ENCODE measurements at places on chromosomes 1 and 21.
A peak's percentile ranks its signal among the peaks of the same experiment; 100 is the strongest.

DNA sequence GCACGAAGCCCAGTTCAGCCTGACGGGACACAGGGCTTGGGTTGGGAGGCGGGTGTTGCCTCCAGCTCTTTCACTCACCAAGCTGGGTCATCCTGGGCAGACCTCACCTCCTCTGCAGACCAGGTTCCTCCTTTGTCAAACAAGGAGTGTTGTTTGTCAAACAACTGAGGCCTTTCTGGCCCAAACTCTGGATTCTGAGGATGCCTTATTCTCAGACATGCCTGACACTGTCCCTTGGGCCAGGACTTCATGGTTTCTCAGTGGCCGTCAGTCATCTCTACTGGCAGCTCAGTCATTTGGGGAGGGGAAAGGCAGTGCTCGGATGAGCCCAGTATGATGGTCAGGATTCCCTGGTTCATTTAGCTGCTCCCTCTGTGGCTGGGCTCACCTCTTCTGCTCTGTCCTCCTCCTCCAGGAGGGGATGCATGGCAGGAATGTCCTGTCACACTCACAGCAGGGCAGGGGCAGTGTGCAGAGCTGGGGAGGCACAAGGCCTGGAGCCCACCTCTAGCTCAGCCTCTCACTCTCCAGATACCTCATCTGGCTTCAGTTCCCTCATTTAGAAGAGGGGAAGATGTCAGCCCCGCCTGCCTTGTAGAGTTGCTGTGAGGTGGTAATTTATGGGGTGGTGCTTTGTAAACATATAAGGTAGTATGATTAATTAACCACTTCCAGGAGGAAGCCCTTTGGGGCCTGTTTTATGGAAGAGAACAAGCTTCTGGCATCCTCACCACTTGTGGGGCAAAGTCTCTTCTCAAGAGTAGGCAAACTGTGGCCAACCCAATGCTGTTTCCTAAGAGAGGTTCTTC lies 20.6 kb downstream of the SLC2A1 start:
- no peak for DNase-seq

- peak; percentile 90 for DNase-seq
Measured at GRCh38 chr1:2046174-2046917, 3.9 kb upstream of the PRKCZ start.

DNA sequence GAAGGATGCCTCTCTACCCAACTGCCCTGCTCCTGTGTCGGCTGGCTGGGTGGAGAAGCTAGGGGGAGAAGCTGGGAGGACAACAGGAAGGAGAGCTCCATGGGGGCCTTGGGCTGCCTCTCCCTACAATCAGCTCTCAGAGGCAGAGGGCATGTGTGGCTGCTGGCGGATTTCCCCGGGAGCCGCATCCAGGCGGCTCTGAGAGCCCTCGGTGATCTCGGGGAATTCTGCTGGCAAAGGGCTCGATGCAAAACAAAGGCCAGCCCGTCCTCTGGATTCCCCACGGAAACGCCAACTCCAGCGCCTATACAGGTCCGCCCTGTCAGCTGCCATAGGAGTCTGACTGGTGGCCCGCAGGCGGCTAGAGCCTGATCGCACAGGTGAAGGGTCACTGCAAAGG lies 26.4 kb upstream of the EVA1B start:
- no peak for DNase-seq

- no peak for DNase-seq
Measured at GRCh38 chr1:185957441-185958363, 223.5 kb downstream of the HMCN1 start.

DNA sequence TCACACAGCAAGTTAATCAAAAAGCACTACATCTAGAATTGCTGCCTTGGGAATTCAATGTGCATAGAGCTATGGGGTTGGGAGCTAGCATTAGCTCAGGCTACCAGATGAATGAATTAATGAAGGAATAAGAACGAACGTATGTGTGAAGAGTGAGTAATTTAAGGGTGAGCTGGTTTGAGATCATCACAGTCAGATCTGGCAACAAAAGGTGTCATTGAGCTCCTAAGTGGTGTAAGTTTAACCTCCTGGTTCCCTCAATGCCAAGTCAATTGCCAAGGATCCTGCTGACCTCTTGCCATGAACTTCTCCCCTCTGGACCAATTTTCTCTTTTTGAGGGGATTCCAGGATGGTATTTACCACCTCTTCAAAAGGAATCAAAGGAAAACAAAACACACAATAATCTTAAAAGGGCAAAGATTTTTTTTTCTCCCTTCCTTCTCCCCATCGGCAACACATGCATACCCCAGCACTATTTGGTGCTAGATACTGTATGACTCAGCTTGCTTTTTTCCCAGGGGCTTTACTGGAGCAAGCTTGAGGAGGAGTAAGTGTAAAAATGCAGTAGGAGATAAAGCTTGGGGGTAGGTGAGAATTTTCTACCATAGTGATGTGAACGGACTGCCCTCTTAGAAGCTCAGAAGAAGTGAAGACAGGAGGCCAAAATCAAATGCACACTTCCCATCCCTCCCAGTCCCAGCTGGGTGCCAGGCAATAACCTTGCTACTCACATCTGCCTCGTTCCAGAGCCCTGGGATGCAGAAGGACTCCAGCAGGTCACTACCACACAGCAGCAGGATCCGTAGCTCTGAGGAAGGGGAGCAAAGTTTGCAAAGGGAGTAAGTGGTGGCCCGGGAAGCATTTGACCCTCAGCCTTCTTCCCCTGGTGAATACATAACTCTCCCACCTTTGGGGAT lies 92.0 kb downstream of the LAMC2 start:
- no peak for DNase-seq

GRCh38 chr1:159141584-159142390 lies 29.6 kb upstream of the CADM3 start:
- DNase-seq: no peak

- DNase-seq: peak; percentile 57
Measured at GRCh38 chr1:46582972-46583371, 21.1 kb downstream of the MKNK1 start.

- DNase-seq: no peak
Measured at GRCh38 chr1:101086783-101087182, 61.2 kb upstream of the DPH5 start.

DNA sequence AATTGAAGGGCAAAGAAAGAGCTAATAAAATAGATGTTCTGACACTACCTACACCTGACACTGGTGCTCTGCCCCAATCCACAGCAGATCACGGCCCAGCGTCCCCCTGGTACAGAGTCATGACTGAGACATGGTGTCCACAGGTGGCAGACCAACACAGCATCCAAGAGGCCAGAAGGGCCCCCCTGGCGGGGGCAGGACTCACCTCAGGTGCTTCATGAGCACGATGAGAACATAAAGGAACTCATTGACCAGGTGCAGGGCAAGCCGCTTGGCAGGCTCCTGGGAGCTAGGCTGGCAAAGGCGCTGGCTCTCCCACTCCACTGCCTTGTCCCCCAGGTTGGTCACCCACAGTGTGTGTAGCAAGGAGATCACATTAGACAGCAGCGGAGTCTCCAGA lies 20.4 kb downstream of the MRAP start:
- DNase-seq: peak; percentile 51

GRCh38 chr1:94736549-94736948 lies 83.6 kb upstream of the SLC44A3 start:
- no peak for DNase-seq

DNA sequence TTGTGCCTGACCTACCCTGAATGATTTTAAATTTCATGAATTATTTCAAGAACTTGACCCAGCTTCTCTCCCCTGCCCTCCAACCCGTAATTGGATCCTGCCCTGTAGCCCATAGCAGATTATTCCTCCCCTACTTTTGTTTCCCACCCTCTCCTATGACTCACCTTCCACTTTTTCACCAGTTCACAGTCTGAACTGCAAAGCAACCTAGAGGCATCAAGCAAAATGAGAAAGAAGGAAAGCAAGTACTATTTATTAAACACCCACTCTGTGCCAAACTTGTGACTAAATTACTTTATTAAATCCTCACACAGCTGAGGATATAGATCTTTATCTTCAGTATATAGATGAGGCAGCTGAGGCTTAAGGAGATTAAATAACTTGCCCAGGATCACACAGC lies 20.7 kb upstream of the IKBKE start:
- DNase-seq: no peak

GRCh38 chr1:26168410-26169197 lies at the start of gene C1orf232:
Gene C1orf232 (minus strand): TSS chr1:26168963. CDS start chr1:26168499, 464 bp downstream.
- no peak for DNase-seq

GRCh38 chr21:23384679-23385078 lies 2222.6 kb downstream of the MRPL39 start:
- no peak for DNase-seq

DNA sequence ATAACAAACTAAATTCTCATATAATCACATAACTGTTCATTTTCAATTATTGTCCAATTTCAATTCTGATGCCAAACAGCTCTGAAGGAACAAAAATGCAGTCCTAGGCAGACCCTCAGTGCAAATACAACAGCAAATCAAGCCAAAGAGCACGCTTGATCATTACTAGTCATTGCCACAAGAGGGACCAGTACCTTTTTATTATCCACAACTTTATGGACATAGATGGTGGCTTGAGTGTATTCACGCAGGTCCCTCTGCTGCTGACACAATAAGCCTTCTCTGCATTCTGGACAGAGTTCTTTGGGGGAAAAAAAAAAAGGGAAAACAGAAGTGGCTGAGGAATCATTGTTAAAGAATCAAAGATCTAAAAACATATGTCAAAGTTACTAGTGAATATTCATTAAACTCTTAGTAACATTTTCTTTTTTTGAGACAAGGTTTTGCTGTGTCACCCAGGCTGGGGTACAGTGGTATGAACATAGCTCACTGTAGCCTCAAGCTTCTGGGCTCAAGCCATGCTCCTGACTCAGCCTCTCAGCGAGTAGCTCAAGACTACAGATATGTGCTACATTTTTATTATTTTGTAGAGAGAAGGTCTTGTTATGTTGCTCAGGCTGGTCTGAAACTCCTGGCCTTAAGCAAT lies 34.3 kb upstream of the RAP1GAP start:
- no peak for DNase-seq

DNA sequence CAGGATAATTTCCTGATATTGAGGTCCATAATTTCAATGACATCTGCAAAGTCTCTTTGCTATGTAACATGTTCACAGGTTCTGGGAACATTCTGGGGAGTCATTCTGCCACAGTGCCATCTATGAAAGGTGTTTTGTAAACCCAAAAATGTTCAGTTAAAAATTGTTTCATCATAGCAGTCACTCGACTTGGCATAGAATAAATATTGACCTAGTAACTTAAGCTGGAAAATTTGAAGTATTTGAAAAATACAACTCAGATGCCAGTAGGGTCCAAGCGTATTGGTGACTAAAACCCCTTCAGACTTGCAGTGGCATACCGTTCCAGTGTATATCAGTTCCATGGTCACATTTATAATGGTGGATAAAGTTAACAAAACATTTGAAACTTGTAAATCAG lies 6.8 kb downstream of the DESI2 start:
- no peak for DNase-seq

- DNase-seq: no peak
Measured at GRCh38 chr1:51414811-51415210, 84.4 kb upstream of the TTC39A start.

DNA sequence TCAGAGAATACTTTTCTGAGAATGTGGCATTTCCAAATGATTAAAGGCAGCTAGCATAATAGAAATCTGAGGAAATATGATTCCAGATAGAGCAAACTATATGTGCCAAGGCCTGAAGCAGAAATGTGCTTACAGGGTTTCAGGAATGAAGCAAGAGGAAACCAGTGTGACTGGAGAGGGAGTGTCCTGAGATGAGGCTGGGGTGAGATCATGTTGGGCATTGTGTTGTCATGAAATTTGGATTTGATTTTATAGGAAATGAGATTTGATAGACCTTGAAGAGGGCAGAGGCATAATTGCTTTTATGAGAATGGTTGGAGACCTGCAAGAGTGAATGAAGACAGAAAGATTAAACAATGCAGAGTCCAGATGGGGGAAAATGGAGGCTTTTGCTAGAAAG lies 338.1 kb upstream of the SNX7 start:
- DNase-seq: peak; percentile 25

- DNase-seq: no peak
Measured at GRCh38 chr1:90381598-90381997, 335.5 kb downstream of the BARHL2 start.

DNA sequence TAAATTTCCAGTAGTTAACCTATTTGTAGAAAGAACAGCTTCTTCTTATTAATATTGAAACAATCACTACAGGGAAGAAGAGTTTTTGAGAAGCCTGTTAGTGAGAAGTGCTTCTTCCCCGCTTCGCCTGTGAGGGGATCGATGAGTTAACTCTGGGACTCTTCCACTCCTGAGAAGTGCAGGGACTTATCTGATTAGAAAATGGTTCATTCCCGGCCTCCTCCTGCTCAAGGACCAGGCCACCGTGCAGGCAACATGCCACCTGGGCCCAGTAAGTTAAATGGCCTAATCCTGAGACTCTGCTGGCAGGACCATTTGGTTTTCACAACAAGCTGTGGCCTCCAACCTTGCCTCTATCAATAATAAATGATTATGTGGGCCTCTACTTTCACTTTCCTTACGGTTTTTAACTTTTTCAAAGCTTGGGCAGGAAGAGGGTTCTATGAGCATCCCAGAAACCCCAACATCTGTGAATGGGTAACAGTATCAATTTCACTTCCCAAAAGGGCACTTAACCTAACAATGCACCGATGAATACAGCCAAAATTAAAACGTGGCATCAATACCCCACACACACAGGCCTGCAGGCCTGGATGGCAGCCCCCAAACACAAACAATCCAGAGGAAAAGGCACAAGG lies 33.1 kb downstream of the SIPA1L2 start:
- DNase-seq: no peak

GRCh38 chr1:67777016-67777415 lies 56.3 kb downstream of the GNG12 start:
- DNase-seq: no peak

GRCh38 chr1:145936247-145936646 lies 9.0 kb upstream of the RBM8A start:
- DNase-seq: no peak

- DNase-seq: no peak
Measured at GRCh38 chr1:31725134-31725533, 21.3 kb upstream of the COL16A1 start.

DNA sequence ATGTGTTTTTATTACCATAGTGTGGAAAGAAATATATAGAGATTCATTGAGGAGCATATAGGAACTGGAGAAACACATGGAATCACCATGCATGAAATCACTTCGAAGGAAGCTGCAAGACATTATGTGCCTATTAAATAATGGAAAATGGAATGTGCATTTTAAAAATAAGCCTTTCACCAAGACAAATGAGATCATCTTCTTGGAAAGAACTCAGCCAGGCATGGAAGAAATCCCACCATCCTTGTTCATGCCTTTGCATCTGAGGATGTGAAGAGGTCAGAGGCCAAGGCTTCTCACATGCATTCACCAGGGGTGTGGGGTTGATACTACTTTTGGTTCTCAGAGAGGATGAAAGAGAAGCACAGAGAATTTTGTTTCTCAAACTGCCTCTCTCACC lies 50.0 kb downstream of the C1orf198 start:
- DNase-seq: no peak

DNA sequence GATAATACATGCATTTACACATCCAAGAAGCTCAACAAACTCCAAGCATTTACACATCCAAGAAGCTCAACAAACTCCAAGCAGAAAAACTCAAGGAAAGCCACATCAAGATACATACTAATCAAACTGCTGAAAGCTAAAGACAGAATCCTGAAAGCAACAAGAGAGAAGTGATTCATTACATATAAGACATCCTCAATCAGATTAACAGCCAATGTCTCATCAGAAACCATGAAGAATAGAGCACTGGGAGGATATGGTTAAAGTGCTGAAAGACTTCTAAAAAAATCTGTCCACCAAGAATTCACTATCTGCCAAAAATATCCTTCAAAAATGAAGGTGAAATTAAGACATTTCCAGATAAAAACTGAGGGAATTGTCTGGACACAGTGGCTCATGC lies 45.7 kb upstream of the BATF3 start:
- DNase-seq: no peak

Measured in upper lobe of left lung (tissue), 6 donors.